ENCODE measurements at places on chromosomes 1 and 21. TPM values are rescaled to one million over a fixed set of nuclear protein-coding genes. Genes with fewer than 3 reads are reported as not detected.

C1orf115 gene
- total RNA-seq: 0.14 TPM

TMEM9 gene
- total RNA-seq: 63.9 TPM

KDF1 gene
- total RNA-seq: not detected

SLC6A9 gene
- 8.7 TPM for total RNA-seq

ZNF683 gene
- total RNA-seq: not detected

BEST4 gene
- total RNA-seq: 0.12 TPM

CRABP2 gene
- 55.9 TPM for total RNA-seq

GFI1 gene
- total RNA-seq: 0.09 TPM

CDC42BPA gene
- 36.0 TPM for total RNA-seq

SLC27A3 gene
- 5.3 TPM for total RNA-seq

FOXD3 gene
- not detected for total RNA-seq

LRRC8B gene
- total RNA-seq: 0.19 TPM

DNA sequence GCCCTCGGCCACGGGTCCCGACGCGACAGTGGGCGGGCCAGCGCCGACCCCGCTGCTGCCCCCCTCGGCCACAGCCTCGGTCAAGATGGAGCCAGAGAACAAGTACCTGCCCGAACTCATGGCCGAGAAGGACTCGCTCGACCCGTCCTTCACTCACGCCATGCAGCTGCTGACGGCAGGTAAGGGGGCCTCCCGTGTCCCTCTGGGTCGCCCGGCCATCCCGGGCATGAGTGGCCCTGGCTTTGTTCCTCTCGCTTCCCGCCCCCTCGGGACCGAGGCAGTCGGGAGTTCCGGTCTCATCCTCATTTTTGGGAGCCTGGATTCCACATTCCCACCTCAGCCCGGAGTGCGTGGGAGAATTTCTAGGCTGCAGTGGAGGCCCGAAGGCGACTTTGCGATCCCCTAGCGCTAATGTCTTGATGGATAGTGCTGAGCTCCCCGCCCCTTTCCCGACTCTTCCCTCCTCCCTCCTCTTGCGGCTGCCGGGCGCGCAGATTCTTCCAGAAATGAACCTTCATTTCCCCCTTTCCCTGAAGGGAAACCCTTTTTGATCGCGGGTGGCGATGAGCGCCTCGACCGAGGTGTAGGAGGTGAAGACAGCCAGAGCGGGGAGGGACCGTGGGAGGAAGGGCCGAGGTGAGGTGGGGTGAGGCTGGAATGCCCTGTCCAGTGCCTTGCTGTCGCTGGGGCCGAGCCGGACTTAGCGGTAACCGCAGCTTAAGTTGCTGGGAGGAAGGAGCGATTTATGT lies 705 bp downstream of the KHDRBS1 start:
- peaks cover 24% of the 10 kb centered on the region for H3K36me3 ChIP-seq
- peak overlapping the region; percentile 90 for H3K27ac ChIP-seq
- H3K4me1 ChIP-seq: peaks cover 31% of the 10 kb centered on the region
- peak overlapping the region; percentile 97 for H3K4me3 ChIP-seq
- peaks cover 4% of the 10 kb centered on the region for H3K27me3 ChIP-seq

DNA sequence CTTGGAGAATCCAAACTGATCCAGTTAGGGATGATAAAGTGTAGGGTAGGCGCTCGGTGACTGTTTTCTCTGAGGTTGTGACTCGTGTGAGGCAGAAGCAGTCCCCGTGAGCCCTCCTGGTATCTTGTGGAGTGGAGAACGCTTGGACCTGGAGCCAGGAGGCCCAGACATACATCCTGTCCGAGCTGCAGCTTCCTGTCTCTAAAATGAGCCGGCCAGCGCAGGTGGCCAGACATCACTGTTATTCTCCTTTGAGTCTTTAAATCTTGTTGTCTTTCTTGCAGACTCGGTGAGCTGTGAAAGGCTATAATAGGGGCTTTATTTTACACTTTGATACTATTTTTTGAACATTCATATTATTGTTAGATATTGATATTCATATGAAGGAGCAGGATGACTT lies 12.3 kb downstream of the PCSK9 start:
- no peak overlapping the region for H3K27ac ChIP-seq
- no peaks in the 10 kb centered on the region for H3K4me1 ChIP-seq
- DNase-seq: no peak
- H3K36me3 ChIP-seq: no peaks in the 10 kb centered on the region

GRCh38 chr1:31038360-31038759 lies 27.2 kb downstream of the PUM1 start:
- peak; percentile 73 for DNase-seq
- no peaks in the 10 kb centered on the region for H3K27me3 ChIP-seq
- peaks cover 68% of the 10 kb centered on the region for H3K4me1 ChIP-seq
- H3K36me3 ChIP-seq: peaks cover 21% of the 10 kb centered on the region
- peak overlapping the region; percentile 78 for H3K27ac ChIP-seq
- H3K4me3 ChIP-seq: peak overlapping the region; percentile 47

DNA sequence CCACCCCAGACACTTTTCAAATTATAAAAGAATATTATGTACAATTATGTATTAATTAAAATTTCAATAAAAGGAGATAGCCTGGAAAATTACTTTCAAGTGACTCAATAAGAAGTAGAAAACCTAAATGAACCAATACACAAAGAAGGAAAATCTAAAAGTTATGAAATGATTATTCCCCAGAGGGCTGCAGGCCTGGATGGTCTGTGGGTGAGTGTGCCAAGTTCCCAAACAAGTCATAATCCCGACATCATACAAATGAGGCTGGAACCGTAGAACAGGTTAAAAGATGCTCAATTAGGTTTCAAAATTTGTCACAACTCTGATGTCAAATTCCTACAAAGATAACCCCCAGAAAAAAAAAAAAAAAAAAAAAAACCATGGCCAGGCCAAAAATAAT lies 12.7 kb downstream of the SPATC1L start:
- no peak for DNase-seq
- peaks cover 23% of the 10 kb centered on the region for H3K36me3 ChIP-seq
- no peak overlapping the region for H3K4me3 ChIP-seq
- H3K27ac ChIP-seq: no peak overlapping the region
- peaks cover 13% of the 10 kb centered on the region for H3K27me3 ChIP-seq

GRCh38 chr1:50181027-50181663 lies 72.4 kb downstream of the ELAVL4 start:
- no peaks in the 10 kb centered on the region for H3K27me3 ChIP-seq
- DNase-seq: no peak
- H3K4me3 ChIP-seq: no peak overlapping the region
- no peak overlapping the region for H3K27ac ChIP-seq
- H3K36me3 ChIP-seq: no peaks in the 10 kb centered on the region
- H3K4me1 ChIP-seq: no peaks in the 10 kb centered on the region

GRCh38 chr1:241591317-241591716 lies 48.9 kb downstream of the CHML start:
- peak; percentile 82 for DNase-seq
- H3K36me3 ChIP-seq: peaks cover 5% of the 10 kb centered on the region
- H3K4me3 ChIP-seq: 0 out of 2 replicates have a peak overlapping the region, but pooled peaks have one; percentile 38
- peaks cover 39% of the 10 kb centered on the region for H3K4me1 ChIP-seq
- H3K27me3 ChIP-seq: no peaks in the 10 kb centered on the region

GRCh38 chr1:214136324-214136919 lies 144.5 kb upstream of the SMYD2 start:
- DNase-seq: no peak
- no peaks in the 10 kb centered on the region for H3K36me3 ChIP-seq
- peaks cover 10% of the 10 kb centered on the region for H3K27me3 ChIP-seq

DNA sequence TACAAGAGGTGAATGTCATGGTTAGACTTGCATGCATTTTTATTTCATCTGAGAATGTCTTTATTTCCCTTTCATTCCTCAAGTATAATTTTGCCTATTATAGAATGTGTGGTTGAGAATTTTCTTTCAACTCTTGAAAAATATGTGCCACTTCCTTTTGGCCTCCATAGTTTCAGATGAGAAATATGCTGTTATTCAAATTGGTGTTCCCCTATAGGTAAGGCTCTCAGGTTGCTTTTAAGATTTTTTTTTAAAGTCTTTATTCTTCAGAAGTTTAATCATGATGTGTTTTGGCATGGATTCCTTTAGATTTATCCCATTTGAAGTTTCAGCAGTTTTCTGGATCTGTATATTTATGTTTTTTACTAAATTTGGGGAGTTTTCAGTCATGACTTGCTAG lies 2.1 kb downstream of the MROH7 start:
- no peak overlapping the region for H3K4me3 ChIP-seq
- no peaks in the 10 kb centered on the region for H3K4me1 ChIP-seq
- no peak overlapping the region for H3K27ac ChIP-seq

GRCh38 chr1:156245451-156246232 lies 2.2 kb downstream of the PAQR6 start:
- DNase-seq: no peak
- no peaks in the 10 kb centered on the region for H3K36me3 ChIP-seq
- H3K4me1 ChIP-seq: no peaks in the 10 kb centered on the region
- peak overlapping the region; percentile 54 for H3K4me3 ChIP-seq

- H3K4me3 ChIP-seq: no peak overlapping the region
- H3K27me3 ChIP-seq: no peaks in the 10 kb centered on the region
- no peak overlapping the region for H3K27ac ChIP-seq
- peaks cover 6% of the 10 kb centered on the region for H3K4me1 ChIP-seq
Measured at GRCh38 chr1:170296642-170297041, 150.9 kb downstream of the NTMT2 start.

DNA sequence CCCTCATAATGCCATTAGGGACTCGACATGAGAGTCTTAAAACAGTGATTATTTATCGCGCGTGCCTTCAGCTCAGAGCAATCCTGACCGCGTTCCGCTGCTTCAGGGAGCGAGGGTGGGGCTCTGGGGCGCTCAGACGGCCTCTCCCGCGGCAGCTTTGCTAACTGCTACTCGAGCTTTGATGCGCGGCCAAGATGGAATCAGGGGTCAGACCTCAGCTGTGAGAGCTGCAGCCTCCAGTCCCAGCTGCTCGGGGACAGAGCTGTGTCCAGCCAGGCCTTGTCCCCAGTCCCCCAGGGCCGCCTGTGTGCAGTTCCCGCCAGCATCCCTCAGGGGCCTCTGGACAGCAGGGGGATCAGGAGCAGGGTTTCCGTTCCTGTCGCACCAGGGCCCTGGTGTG lies 104.6 kb upstream of the TTC34 start:
- peaks cover 11% of the 10 kb centered on the region for H3K36me3 ChIP-seq
- no peak for DNase-seq

DNA sequence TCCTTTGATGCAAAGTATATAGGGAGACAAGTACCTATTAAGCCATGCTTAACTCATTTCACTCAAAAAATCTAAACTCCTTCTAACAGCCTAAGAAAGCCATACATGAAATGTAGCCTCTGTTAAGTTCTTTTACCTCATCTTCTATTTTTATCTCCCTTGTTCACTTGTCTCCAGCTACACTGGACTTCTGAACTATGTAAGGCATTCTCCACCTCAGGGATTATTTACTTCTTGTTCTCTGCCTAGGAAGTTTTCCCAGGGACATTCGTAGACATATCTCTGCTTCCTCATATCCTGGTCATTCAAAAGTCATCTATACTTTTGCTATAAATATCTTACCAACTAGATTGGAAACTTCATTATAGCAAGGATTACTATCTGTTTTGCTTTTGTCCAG lies 96.9 kb downstream of the COP1 start:
- DNase-seq: peak; percentile 31
- peaks cover 32% of the 10 kb centered on the region for H3K4me1 ChIP-seq
- no peaks in the 10 kb centered on the region for H3K27me3 ChIP-seq
- H3K27ac ChIP-seq: peak overlapping the region; percentile 37
- no peak overlapping the region for H3K4me3 ChIP-seq

DNA sequence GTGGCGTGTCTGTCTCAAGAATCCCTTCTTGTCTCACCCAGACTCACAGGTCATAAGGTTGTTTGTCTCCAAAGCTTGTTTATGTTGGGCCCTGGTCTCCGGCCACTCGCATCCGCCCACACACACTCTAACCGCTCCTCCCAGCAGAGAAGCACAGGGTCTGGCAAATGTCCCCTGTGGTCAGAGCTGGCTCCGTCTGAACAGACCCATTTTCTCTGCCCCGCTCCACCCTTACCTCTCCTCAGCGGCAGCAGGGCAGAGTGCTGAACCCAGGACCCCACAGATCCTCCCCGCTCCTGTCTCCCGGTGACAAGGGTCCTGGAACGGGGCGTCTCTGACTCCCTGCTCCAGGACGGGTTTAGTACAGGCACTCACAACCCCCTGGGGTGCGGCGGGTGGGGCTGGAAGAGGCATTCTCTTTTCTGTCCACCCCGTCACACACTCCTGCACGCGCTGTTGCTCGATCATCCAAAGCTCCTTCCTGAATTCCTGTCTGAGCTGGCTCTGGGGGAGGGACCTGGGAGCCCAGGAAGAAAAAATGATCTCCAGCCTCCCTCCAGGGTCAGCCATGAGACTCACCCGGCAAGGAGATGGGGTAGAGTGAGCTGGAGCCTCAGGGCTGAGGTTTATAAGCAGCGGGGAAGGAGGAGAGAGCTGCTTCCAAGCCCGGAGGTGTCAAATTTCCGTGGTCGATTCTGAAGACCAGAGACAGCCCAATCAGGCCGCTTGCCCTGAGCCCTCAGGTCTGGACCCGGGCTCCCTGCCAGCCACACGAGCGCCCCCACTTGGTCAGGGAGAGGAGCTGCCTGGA lies at the start of gene S100A13:
TSS of gene S100A13 (minus strand) at position 602 of the 811 bp plus-strand sequence. CDS start 1,033 bp downstream, outside the sequence.
- H3K27ac ChIP-seq: peak within 1 kb of the TSS; percentile 100
- peak within 1 kb of the TSS; percentile 97 for H3K4me3 ChIP-seq
- H3K4me1 ChIP-seq: peaks cover 67% of the 10 kb centered on the region
- peaks cover 6% of the 10 kb centered on the region for H3K27me3 ChIP-seq
- H3K36me3 ChIP-seq: peaks cover 38% of the 10 kb centered on the region
- DNase-seq: peak; percentile 97

DNA sequence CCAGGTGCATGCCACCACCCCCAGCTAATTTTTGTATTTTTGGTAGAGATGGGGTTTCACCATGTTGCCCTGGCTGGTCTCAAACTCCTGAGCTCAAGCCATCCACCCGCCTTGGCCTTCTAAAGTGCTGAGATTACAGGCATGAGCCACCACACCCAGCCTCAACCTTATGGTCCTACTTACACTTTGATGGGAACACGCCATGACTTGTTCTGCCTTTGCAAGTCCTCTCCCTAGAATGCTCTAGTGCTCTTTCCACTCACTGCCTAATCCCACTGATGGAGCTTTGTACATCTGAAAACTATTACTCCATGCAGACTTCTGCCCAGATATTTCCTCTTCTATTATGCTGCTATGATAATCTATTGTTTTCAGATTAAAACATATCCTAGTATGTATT lies 174.3 kb downstream of the DAB1 start:
- no peak overlapping the region for H3K27ac ChIP-seq
- no peaks in the 10 kb centered on the region for H3K36me3 ChIP-seq
- H3K4me3 ChIP-seq: no peak overlapping the region
- no peak for DNase-seq
- no peaks in the 10 kb centered on the region for H3K27me3 ChIP-seq
- H3K4me1 ChIP-seq: no peaks in the 10 kb centered on the region

All from HFFc6 (cell line).